ENCODE measurements at places on chromosomes 1 and 21. TPM values are rescaled to one million over a fixed set of nuclear protein-coding genes. Genes with fewer than 3 reads are reported as not detected.

GRCh38 chr1:205236526-205236925 lies 8.8 kb downstream of the TMCC2 start:
- no peaks in the 10 kb centered on the region for H3K4me1 ChIP-seq
- H3K27me3 ChIP-seq: no peaks in the 10 kb centered on the region
- H3K27ac ChIP-seq: no peak overlapping the region
- no peaks in the 10 kb centered on the region for H3K36me3 ChIP-seq
- no peak overlapping the region for H3K4me3 ChIP-seq

DNA sequence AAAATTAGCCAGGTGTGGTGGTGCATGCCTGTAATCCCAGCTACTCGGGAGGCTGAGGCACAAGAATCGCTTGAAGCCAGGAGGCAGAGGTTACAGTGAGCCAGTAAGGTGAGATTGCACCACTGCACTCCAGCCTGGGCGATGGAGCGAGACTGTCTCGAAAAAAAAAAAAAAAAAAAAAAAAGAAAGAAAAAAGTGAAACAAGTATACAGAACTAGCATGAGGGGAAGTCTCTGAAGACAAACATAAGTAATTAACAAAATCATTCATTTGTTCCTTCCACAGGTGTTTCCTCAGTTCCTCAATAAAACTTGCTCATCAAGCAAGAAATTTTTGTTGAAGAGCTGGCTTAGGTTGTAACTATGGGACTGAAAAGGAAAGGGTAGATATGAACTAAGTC lies 52.2 kb upstream of the CNN3 start:
- H3K4me1 ChIP-seq: no peaks in the 10 kb centered on the region
- H3K4me3 ChIP-seq: no peak overlapping the region
- H3K27me3 ChIP-seq: no peaks in the 10 kb centered on the region
- H3K36me3 ChIP-seq: no peaks in the 10 kb centered on the region

- H3K27ac ChIP-seq: no peak overlapping the region
- H3K4me1 ChIP-seq: no peaks in the 10 kb centered on the region
- no peak for DNase-seq
Observed at GRCh38 chr1:192592517-192592916, 16.9 kb downstream of the RGS1 start.

DNA sequence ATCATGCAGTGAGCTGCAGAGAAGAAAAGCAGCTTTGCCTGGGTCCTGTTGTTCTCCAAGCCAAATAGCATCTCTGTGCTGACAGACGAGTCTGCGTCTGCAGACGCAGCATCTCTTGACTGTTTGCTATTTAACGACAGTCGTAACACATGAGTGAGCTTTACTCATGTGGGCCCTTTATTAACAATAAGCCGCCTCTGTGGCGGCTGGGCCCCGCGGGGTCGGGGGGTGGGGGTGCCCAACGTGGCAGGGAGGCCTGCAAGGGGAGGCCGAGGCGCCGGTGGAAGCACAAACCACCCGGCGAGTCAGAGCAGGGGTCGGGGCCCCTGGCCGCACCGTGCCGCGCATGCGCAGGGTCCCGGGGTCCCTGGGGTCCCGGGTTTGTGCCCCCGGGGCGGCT lies 435.1 kb downstream of the KIF26B start:
- DNase-seq: no peak
- no peaks in the 10 kb centered on the region for H3K36me3 ChIP-seq
- no peak overlapping the region for H3K27ac ChIP-seq
- no peak overlapping the region for H3K4me3 ChIP-seq
- no peaks in the 10 kb centered on the region for H3K27me3 ChIP-seq

- no peaks in the 10 kb centered on the region for H3K36me3 ChIP-seq
- H3K27me3 ChIP-seq: no peaks in the 10 kb centered on the region
- H3K27ac ChIP-seq: no peak overlapping the region
- peaks cover 59% of the 10 kb centered on the region for H3K4me1 ChIP-seq
Observed at GRCh38 chr1:227768125-227768439, 32.8 kb downstream of the SNAP47 start.

DNA sequence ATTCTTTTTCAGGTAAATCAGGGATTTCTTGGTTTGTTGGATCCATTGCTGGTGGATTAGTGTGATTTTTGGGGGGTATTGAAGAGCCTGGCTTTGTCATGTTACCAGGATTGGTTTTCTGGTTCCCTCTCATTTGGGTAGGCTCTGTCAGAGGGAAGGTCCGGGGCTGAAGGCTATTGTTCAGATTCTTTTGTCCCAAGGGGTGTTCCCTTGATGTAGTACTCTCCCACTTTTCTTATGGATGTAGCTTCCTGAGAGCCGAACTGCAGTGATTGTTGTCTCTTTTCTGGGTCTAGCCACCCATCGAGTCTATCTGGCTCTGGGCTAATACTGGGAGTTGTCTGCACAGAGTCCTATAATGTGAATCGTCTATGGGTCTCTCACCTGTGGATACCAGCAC lies 17.6 kb upstream of the CCSAP start:
- H3K4me1 ChIP-seq: no peaks in the 10 kb centered on the region
- H3K27ac ChIP-seq: no peak overlapping the region
- no peak overlapping the region for H3K4me3 ChIP-seq
- DNase-seq: no peak

DNA sequence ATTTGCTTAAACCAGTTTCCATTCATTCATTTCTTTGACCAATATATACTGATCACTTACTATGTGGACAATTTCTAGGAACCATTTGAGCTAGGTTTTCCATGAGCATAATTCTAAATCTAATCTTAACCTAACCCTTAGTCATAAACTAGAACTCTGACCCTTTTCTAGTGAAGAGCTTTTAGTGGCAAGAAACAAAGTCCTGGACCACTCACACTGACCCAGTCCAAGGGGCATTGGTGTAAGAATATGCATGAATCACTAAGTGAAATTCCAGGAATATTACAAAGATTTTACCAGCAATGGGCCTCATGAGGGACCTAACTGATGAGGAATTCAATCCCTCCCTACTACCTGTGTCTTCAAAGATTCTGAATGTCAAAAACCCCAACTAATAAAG lies 40.6 kb upstream of the SLC2A1 start:
- no peaks in the 10 kb centered on the region for H3K36me3 ChIP-seq
- no peak overlapping the region for H3K27ac ChIP-seq
- no peaks in the 10 kb centered on the region for H3K27me3 ChIP-seq
- no peak overlapping the region for H3K4me3 ChIP-seq
- H3K4me1 ChIP-seq: no peaks in the 10 kb centered on the region

DNA sequence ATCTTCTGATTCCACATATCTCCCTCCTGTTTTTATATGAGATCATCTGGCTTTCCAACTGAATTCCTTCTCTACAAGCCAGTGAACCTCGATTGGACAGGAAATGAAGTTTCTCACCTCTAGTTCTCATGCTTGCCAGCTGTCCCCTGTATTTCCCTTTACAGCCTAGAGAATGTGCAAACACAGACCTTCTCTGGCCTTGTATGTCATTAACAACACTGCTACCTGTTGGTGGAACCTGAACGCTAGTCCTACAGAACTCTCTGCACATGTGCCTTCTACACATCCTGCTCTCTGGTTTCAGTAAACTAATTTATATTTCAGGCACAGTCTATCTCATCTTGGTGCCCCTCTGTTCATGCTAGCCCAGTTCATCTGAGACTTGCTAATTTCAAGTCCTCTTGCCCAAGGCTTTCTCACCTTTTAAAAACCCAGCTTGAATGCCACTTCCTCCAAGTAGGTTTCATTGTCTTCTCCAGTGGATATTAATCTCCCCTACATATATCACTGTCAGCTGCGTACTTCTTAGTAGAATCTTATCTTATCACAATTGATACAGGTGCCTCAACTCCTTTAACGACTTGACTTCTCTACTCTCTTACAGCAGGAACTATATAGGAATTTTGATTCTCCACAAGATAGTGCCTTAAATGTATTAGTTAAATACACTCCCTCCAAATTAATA lies 549.9 kb downstream of the PLPP3 start:
- H3K27me3 ChIP-seq: no peaks in the 10 kb centered on the region
- H3K27ac ChIP-seq: no peak overlapping the region

- DNase-seq: no peak
- H3K4me3 ChIP-seq: no peak overlapping the region
- H3K4me1 ChIP-seq: no peaks in the 10 kb centered on the region
Observed at GRCh38 chr1:7101187-7101586, 315.9 kb downstream of the CAMTA1 start.

DNA sequence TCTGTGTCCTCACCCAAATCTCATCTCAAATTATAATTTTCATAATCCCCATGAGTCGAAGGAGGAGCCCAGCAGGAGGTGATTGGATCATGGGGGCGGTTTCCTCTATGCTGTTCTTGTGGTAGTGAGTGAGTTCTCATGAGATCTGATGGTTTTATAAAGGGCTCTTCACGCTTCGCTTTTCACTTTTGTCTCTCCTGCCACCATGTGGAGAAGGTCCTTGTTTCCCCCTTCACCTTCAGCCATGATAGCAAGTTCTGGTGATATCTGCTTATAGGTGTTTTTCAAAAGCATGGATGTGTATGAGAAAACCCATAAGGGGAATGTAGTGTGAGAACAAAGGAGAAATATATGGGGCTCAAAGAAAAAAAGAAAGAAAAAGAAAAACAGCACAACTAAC lies 405.9 kb upstream of the RGS18 start:
- no peaks in the 10 kb centered on the region for H3K36me3 ChIP-seq
- no peak overlapping the region for H3K4me3 ChIP-seq
- H3K27me3 ChIP-seq: no peaks in the 10 kb centered on the region

DNA sequence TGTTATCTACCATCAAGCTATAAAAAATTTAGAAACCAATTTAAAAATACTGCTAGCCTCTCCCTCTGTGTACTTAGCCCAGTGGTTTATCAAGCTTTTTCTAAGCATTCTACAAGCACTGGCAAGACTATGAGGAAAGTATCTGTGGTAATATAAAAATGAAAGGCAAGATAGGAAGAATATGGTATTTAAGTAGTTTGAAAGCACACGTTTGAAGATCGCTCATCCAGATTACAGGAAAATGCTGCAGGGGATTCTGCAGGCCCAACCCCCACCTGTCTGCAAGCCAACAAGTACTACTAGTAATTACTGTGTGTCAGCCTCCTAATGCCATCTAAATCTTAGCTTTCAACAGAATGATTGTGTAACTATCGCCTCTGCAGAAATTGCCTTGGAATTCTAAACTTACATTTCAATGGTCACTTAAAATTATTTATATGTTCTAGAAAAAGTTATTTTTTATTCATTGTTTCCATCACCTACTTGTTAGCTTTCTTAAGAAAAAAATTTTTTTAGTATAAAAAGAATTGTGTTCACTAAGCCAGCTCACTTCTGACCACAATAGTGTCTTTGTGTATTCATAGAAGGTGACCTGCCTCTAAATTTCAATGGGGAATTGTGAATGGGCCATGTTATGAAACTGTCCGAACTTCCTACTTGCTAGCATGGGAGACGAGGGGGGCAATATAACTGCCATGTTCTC lies 8.5 kb downstream of the ERRFI1 start:
- no peaks in the 10 kb centered on the region for H3K27me3 ChIP-seq
- H3K27ac ChIP-seq: no peak overlapping the region
- no peaks in the 10 kb centered on the region for H3K4me1 ChIP-seq
- DNase-seq: no peak

The SAMSN1 gene
- total RNA-seq: 82.6 TPM

The SYCP1 gene
- total RNA-seq: not detected

The LRRC38 gene
- total RNA-seq: not detected

The RGS13 gene
- 0.07 TPM for total RNA-seq

The EPHA8 gene
- total RNA-seq: not detected

The IGSF8 gene
- total RNA-seq: 42.7 TPM

The OLFML2B gene
- 0.22 TPM for total RNA-seq

The RORC gene
- total RNA-seq: 1.5 TPM

The C1orf115 gene
- 0.18 TPM for total RNA-seq
